Psoas muscle (tissue), 8 donors: ENCODE measurements at places on chromosomes 1 and 21.

DNA sequence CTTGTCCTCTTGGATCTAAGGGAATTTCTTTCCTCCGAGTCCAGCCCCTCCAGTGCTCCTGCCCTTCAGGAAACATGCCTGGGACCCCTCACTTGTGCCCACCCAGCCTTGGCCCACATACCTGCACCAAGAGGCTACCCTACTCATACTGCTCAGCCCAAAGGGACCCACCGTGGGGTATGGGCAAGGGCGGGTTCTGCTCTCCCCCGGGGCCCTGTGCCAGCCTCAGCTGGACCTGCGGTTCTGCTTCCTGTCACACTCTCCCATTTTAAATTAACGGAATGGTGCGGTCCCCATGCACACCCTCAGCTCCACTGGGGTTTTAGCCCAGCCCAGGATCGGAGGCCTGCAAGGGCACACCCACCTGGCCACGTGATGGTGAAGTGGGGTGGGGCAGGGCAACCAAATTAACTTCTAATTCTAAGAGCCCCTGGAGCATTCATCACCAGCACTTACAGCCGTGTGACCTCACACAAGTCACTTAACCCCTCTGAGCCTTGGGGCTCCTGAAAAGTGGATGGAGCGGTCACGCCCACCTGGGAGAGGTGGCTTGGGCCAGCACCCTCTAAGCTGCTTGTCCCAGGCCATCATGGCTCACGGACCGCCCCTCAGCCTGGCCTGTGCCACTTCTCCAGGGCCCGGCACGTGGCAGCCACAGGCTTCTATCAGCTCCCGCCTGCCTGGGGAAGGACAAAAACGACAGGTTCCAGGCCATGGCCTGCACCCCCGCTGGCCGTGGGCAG, 28.3 kb downstream of the TP73 start:
- DNase-seq = no peak

GRCh38 chr1:230798491-230798890, 51.3 kb downstream of the CAPN9 start:
- no peak for DNase-seq

DNA sequence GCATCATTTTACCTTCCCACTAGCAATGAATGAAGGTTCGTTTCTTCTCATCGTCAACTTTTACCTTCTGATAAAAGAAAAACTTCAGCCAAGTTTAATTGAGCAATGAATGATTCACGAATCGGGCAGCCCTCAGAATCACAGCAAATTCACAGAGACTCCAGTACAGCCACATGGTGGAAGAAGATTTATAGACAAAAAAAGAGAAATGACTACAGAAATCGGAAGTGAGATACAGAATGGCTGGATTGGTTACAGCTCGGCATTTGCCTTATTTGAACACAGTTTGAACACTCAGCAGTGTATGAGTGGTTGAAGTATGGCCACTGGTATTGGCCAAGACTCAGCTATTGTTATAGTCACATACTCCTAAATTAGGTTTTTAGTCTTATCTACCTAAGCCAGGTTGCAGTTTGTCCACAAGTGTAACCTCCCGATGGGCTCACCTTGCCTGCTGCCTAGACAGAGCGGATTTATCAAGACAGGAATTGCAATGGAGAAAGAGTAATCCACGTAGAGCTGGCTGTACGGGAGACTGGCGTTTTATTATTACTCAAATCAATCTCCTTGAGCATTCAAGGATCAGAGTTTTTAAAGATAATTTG, 15.3 kb downstream of the AK4 start:
- no peak for DNase-seq

GRCh38 chr1:157624471-157624870, 26.6 kb upstream of the FCRL4 start:
- no peak for DNase-seq

DNA sequence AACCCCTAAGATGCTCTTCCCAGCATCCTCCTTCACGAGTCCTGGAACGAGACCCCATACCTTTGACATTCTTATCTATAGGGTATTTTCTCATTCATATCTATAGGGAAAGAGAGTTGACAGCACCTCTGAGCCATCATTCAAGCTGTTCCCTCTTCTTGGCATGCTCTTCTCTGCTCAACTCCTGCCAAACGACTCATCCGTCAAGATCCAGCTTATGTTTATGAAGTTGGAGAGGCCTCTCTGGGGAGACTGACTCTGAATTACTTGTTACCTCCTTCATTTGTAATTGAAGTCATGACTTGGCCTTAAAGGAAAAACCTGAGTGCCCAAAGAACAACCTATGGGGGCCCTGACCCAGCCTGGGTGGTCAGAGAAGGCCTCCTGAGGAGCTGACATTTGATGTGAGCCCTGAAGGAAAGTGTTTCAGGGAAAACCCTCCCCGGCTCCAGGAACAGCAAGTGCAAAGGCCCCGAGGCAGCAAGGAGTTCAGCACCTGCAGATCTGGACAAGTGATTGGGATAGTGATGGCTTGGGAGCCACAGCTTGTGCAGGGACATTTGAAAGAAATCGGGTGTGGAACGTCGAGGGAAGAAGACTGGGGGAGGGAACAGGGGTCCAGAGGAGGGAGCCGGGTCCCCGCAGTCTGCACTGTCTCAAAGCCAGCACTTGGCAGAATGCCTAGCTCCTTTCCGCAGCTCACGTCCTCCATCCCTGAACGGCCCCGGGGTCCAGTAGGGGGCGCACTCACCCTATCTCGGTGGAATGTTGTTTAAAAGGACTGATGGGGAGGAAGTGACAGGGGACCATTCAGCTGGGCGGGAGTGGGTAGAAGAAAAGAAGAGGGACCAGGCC, 14.0 kb upstream of the CDA start:
- DNase-seq = peak; percentile 88

- DNase-seq = no peak
These were observed 93.7 kb downstream of the DUSP10 start for GRCh38 chr1:221648201-221648600.
